Substantia nigra (tissue), 51 donors: ENCODE measurements at places on chromosomes 1 and 21.
A peak's percentile ranks its signal among the peaks of the same experiment; 100 is the strongest.

DNA sequence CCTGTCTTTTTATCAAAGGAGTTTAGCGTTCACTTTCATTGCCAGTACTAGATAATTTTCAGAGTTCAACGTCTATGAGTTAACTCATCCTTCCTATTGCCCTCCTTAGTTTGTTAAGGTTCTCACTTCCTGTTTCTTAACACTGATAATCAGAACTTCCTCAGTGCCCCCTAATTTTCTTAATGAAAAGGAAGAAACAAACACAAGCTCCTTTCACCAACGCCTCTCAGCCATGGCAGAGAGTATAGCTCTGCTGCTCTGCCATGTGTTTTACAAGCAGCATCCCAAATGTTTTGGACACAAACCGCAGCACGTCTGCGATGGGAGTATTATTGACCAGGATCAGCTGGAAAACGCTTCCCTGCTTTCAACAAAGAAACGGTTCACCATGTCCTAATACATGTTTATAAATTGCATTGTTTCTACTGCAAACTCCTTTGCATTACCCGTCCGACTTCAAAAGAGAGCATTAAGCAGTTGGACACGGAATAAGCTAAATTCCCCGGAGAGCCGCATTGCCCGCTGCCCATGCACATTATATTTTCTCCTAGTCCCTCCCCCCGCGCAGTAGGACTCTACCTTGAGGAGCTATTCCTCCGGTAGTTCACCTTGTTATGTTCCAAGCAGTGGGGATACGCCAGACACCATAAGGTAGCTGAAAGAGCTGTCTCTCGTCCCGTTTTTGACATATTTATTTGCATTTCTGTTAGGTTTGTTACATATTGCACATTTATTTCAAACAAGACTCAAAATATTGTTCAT, 561 bp downstream of the OLFM3 start:
- no peak for DNase-seq

GRCh38 chr1:110210604-110211495, 736 bp downstream of the KCNC4 start:
- DNase-seq, result no peak

- DNase-seq, result no peak
Observed at GRCh38 chr1:110610084-110610483, 3.9 kb upstream of the KCNA2 start.

GRCh38 chr1:39593386-39593785, 16.8 kb upstream of the PABPC4 start:
- DNase-seq, result no peak

DNA sequence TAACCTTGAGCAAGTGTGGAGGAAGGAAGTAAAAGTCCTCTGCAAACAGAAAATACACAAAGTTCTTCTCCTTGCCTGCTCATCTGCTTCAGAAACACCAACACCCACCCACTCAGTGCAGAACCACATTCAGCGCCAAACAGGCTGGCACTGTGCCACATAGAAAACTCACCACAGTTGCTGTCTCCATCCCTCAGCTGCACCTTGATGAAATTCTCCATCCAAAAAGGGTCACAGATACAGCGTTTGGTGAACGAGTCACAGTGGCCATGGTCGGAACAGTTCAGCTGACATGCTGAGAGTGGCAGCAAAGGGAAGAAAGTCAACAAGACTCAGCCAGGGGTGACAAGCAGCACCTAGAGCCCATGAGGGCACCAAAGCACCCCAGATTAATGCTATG, 114.5 kb downstream of the KIAA0319L start:
- no peak for DNase-seq

- no peak for DNase-seq
Observed at GRCh38 chr1:151881479-151881878, 27.8 kb downstream of the THEM4 start.

GRCh38 chr1:14954210-14954609, 199.3 kb upstream of the TMEM51 start:
- DNase-seq, result no peak

- no peak for DNase-seq
Observed at GRCh38 chr1:232487236-232487635, 142.7 kb downstream of the SIPA1L2 start.

DNA sequence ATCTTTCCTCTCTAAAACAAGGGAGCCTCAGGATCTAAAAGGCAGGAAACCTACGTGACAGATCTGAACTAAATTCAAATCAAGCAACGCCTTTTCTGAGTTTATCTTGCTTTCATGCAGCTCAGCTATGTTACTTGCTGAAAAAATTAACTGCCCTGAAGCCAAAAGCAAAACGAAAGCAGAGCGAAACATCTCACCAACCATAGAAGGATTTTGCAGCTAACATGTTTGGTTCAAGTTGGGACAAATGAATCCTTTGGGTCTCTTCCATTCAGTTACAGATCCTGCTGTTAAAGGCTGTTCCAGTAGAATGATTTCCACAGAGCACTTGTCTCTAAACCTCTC, 482 bp downstream of the SLC2A5 start:
- no peak for DNase-seq

GRCh38 chr21:35511696-35512162, 462.6 kb upstream of the RUNX1 start:
- no peak for DNase-seq

- no peak for DNase-seq
Observed at GRCh38 chr1:44911026-44911425, 68.0 kb upstream of the PTCH2 start.

DNA sequence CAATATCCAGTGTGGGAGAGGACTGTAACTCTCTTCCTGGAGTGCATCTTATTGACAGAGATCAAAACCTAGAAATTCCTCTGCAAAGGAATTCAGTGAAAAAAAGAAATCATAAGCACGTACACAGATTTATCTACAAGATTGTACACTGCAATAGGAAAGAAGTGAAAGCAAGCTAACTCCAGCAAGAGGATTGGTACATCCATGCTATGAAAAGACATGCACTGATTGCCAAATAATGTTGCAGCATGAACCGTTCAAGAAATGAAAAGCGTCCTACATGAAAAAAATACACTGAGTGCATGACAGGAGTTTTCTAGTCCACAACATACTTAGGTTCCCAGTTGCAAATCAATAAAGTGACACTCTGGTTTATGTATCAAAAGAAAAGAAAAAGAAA, 1.9 kb upstream of the MGST3 start:
- DNase-seq, result no peak

DNA sequence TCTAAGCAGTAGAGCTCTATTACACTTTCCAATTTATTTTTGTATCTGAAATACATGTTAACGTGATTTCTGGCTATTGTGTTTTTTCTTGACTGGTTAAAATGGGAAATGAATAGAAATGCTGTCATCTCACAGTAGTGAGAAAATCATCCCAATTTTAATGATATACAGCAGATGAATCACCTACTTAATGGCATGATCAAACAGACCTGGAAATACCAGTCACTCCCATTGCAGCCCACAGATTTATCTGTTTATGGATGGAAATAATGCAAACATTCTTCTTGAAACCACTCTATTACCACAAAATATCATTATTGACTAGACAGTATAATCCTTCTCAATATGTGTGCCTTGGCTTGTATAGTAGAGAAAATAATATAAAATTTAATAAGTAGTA, 497.8 kb upstream of the ADAMTS5 start:
- no peak for DNase-seq

DNA sequence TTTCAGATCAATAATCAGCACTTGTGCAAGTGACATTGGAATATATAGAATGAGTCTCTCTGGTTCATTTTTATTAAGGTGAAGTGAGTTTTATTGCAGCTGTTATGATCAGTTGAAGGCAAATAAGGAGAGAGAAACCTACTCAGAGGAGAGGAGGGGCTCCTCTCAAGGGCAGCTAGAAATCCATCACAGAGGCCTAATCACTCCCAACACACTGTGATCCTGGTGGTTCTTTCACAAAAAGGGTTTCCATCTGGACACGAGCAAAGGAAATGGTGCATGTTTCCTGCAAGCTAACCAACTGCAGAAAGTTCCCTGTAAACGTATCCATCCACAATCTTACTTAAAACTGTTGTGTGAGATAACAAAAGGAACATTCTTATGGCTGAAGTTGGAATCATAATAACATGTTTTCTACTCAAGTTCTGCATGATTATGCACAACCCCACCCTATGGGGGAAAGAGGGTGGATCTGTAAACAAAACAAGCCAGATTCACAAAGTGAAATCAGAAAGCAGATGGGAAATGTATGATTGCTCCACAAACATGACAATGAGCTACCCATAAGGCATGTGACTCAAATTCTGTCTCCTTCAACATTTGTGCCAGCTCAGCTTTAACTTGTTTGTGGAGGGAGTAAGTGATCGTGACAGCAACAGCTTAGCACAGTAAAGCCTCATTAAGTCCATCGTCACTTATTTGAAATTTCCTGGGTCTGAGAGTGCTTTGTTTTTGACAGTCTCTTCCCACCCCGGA, 141.2 kb upstream of the ST6GALNAC5 start:
- DNase-seq, result no peak

DNA sequence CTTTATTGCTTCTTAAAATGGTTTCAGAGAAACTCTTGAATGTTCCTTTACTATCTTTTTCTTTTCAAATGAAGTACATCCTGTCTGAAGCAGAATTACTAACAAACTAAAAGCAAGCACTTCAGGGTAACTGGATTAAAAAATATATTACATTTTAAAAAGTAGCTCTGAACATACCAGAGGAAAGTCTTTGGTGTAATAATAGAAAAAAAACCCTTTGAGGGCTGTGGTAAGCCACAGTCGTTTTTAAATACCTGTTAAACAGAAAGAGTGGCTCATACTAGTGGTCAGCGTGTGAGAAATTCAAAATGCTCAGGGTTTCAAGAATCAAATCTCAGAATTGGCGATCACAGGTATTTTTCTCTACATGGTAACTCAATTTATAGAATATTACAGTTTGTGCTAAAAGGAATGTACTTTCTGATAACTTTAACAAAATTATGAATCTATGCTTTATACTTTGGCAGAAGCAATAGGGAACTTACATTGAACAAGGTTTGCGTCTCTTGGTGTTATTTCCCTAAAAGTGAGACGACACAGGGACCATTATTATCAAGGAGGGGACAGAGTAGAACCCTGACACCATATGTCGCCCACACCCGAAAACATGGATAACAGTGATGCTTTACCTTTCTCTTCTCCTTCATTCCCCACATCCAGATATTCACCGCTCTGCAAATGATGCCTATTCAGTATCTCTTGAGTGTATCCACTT, 97.0 kb upstream of the DPH5 start:
- DNase-seq, result no peak

DNA sequence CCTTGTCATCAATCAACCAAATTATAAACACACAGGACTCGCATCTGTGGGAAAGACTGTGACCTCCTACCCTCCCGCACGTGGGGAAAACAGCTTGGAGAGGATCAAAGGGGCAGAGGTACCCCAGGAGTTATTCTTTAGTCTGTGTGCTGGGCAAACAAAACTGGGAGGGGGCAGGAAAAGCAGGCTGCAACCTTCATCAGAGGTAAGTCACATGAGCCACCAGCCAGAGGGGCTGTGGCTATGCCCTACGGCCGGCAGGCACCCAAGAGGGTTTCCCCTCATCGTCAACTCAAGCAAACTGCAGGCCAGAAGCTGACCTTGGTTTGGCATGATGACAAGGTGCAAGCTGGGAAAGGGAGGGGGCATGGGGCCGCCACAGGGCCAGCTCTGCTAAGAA, 12.5 kb downstream of the SMIM12 start:
- DNase-seq, result no peak

- DNase-seq, result no peak
Observed at GRCh38 chr1:195188821-195189220, 1419.4 kb downstream of the KCNT2 start.

DNA sequence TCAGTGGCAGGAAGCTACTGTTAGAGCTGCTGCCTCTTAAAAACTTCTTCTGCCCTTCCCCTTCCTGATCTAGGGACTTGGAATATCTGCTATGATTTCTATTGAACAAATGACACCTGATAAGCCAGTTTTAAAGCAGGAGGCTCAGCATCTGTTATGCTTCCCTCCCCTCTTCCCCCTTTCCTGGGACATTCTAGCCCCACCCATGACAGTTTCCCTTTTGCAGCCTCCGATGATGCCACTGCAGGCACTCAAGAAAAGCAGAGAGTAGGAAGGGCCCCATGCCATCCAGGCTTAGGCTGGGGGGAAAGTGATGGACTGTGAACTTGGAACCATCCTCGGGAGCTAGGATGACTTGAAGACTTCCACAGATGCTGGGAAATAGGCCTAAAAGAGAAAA, 15.1 kb upstream of the EPB41 start:
- no peak for DNase-seq

DNA sequence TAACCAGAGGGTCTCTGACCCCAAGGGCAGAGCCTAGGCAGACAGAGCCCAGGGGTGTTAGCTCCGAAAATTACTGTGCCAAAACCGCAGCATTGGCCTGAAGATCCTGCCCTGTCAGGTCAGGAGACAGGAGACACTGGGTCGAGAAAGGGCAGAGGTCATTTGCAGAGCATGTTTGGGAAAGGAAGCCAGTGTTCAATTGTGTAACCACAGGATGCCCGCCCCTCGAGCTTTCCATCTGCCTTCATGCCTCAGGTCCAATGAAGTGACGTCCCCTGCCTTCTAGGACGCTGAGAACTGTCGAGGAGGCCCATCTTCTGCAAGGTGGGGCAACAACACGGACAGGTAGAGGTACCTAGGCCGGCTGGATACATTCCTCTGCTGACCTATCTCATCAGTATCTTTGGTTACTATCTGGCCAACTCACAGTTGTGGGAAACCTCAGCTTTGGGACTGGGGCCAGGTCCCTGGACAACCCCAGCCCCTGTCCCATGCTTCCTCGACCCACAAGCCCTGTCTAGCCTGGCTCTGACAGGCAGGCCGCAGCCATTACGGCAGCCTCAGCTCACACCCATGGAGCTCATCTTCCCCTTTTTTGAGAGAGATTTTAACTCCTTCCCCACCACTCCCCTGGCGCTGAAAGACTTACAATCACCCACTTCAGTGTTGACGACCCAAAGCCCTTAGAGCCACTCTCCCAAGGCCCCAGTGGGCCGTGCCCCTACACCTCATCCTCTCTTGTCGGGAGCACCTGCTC, 1.3 kb downstream of the ARL8A start:
- peak; percentile 43 for DNase-seq

DNA sequence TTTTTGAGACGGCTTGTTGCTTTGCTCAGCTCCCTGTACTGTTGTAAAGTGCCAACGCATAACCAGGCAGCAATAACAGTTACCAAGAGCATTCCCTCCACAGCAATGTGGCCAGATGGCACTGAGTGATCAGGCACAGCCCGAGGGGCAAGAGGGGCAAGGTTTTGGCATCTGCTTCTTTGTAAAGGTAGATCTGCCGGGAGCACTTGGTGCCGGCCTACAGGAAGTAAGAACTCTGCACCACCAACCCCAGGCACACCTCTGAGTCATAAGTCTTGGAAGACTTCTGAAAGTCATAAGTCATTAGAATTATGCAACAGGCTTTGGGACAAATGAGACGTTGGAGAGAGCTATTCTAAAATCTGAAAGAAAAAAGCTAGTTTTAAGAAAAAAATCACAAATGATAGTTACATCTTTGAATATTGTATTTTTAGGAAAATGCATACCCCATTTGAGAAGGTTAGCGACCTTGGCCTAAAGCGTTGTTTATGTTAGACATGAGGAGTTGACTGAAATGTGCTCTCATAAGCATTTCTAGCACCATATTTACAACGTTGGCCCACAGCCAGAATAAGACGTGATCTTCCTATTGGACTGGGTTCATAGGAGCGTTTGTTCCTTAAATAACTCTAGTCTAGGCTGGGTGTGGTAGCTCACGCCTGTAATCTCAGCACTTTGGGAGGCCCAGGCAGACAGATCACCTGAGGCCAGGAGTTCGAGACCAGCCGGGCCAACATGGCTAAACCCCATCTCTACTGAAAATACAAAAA, 37.7 kb upstream of the MAP10 start:
- DNase-seq, result no peak

GRCh38 chr21:45631540-45631939, 12.0 kb upstream of the PCBP3 start:
- no peak for DNase-seq
